Stimulated activated CD8-positive, alpha-beta memory T cell treated with anti-CD3 and anti-CD28 coated beads, Interleukin-4, amount 100 ng/mL, for 4 hours (primary cell): ENCODE measurements at places on chromosomes 13 and 19.

DNA sequence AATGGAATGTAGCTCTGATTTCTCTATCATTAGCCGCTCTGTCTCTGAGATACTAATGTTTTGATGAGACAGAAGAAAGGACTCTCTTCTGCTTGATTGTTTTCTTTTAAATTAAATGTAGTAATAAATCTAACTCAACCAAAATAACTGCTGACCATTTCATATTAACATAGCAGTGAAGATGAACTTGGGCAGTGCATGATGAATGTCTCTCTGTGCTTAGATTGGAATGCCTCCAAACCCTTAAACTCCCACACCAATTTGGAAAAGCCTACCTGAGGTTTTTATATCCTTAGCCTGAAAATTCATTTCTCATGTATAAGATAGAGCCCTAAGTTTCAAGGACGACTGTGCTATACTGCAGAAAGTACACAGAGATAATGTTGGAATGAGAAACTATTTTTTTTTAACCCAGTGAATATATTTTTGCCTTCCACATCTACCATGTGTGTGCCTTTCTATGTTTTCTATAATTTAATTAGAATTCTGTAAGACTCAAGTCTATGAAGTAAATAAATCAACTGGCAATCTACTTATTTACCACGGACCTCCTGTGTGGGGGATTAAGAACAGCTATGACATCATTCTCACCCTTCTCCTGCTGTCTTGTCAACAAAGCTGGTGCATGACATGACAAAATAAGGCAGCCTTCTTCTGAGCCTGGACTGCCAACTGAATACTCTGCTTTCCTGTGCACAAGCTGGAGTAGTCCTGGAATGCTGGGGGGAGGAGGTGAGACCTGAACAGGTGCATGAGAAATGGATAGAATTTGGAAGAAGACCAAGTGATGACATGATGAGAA, 155.5 kb downstream of the FGF9 start:
- no peak for DNase-seq

DNA sequence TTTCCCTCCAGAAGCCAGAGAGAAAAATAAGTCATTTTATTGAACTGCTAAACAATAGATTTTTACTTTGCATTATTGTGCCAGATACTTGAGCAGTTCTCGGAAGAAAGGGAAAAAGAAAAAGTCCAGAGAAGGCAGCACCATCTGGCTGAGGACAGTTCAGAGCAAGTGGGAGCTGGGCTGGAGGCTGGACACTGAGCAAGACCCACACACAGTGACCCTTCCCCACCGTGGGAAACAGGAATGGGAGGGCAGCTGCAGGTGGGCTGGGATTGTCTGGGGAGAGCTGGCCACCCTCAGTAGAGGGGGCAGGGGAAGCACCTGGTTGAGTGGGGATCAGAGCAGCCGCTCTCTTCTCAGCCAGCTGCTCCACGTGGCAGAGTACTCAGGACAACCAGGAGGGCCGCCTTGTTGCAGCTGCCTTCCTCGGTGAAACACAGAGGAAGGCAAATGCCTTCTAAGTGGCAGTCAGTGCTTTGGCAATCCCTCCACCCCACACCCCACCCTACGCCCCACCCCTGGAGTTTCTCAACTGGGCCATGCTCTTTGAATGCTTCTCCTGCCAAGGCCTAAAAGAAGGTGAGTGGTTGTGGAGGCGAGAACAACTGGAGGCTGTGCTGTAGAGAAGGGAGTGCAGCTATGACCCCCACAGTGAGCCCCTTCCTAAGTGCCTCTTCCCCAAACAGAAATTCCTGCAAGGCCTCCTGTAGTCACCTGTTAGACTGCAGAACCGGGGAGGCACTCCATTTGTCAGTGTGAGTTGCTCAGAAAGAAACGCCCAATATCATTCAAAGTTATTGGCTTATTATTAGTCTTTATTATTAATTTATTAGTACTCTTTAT, 179.3 kb downstream of the ZIC5 start:
- DNase-seq = no peak

DNA sequence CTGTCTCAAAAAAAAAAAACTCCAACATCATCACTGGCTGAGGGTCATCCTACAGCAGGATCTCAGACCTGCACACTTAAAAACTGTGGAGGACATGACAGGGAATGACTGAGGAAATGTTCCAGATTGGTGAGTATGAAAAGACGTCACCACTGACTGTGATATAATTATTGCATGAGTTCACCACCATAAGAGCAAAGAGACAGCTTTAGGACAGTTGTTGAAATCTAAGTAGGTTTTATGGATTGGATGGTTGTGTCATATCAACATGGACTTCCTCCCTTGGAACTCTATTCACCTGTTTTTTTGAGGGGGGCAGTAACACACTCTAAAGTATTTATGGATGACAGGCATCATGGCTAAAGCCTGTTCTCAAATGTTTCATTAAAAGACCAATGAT, 31.5 kb downstream of the KLF12 start:
- no peak for DNase-seq

GRCh38 chr13:110639935-110640334, 24.6 kb downstream of the NAXD start:
- no peak for DNase-seq

- no peak for DNase-seq
Observed at GRCh38 chr13:26653310-26653709, 95.8 kb downstream of the WASF3 start.
